ENCODE measurements at places on chromosomes 11 and 22.

GRCh38 chr11:134070342-134070845 lies 1.5 kb downstream of the JAM3 start:
- no peak for DNase-seq

GRCh38 chr22:21104126-21104691 lies 58.5 kb downstream of the LRRC74B start:
- DNase-seq, result no peak

DNA sequence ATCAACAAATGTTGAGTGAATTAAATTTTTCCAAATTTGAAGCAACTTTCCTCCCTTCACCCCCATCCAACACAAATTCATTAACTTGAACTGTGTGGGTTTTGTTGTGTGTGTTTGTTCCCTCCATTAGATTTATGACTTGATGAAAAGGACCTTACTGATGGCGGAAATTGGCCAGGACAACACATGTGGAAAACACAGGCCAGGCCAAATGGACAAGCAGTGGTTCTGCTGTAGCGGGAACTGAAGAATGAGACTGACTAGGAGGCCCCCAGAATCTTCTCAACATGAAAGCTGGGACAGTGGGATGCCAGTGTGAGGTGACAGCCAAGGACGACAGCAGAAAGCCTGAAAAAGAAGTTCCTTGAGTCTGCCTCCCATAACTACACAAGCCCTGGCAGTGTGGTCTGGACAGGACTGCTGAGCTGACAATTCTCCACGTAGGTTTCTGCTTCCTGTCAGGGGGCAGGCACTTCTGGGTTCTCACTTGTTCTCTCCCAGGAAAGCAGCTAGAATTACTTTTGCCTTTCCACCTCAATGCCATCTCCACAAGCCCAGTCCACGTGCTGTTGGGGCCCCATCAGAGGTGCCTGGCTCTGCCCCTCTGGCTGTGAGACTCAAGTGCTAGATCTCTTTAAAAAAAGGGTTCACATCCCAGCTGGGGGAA lies 94.3 kb downstream of the ETS1 start:
- peak; percentile 61 for DNase-seq

DNA sequence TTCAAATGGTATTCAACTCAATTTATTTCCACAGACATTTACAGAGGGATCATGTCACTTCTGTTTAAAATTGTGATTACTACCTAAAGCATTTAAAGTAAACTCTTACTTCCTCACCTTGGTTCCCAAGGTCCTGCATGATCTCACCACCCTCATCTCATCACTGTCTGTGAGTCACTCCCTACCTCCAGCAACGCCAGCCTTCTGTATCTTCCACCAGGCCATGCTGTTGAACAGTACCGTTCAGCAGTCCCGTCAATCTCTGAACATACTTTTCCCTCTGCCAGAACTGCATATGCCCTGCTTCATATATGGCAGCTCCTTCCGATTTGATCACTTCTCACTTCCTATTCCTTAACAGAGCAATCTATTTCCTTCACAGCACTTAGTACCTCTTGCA lies 2.0 kb downstream of the FBXO3 start:
- no peak for DNase-seq

- DNase-seq, result no peak
Measured at GRCh38 chr11:80900265-80900664, 1459.4 kb upstream of the TENM4 start.

- no peak for DNase-seq
Measured at GRCh38 chr11:104120493-104121137, 43.3 kb downstream of the PDGFD start.

DNA sequence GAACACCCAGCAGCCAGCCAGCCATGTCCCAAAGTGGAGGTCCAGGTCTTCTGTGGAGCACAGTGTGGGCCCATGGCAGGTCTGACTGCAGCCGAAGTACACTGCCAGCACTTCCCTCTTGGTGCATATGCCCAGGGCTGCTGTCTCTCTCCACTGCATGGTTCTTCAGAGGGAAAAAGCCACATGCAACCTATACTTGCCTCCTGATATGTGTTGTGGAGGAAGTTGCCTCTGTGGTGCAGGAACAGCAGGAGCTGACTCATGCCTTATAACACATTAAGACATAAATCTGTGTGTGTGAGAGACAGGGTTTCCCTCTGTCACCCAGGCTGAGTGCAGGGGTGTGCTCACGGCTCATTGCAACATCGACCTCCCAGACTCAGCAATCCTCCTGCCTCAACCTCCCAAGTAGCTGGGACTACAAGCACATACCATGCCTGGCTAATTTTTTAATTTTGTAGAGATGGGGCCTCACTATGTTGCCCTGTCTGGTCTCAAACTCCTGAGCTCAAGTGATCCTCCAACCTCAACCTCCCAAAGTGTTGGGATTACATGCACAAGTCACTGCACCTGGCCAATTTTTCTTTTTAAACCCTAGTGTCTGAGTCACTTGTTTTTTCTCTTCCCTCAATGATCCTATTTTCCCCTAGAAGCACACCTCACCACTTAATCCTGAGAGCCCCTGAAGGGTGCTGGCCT lies 98.8 kb downstream of the MPPED2 start:
- DNase-seq, result peak; percentile 2

Data from CD4-positive, alpha-beta T cell treated with Interleukin-10 for 1 hour (primary cell).